Esophagus muscularis mucosa (tissue), 4 donors: ENCODE measurements at places on chromosomes 7 and 10.

- H3K27me3 ChIP-seq: no peaks in the 10 kb centered on the region
- no peaks in the 10 kb centered on the region for H3K36me3 ChIP-seq
- DNase-seq: no peak
- no peak overlapping the region for H3K4me3 ChIP-seq
These were observed 89.9 kb downstream of the CARD11 start for GRCh38 chr7:2953588-2954407.

DNA sequence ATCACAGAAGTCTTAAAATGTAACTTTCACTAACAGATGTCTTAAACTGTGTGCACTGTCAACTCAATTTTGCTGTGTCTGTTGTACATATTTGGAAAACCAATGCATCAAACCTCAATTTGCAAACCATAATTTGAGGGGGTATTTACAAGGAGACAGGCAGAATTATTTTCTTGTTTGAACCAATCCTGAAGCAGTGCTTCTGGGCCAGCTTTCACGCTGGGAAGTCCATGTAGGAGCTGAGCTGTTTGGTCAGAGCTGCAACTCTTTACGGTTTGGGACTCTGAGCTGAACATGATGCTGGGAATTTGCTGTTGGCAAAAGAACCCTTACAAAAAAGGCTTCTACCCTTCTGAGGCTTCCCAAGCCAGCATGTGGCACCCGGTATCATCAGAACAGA is 43.2 kb upstream of the EPC1 start:
- H3K4me3 ChIP-seq: no peak overlapping the region
- H3K4me1 ChIP-seq: peaks cover 31% of the 10 kb centered on the region
- H3K36me3 ChIP-seq: no peaks in the 10 kb centered on the region

DNA sequence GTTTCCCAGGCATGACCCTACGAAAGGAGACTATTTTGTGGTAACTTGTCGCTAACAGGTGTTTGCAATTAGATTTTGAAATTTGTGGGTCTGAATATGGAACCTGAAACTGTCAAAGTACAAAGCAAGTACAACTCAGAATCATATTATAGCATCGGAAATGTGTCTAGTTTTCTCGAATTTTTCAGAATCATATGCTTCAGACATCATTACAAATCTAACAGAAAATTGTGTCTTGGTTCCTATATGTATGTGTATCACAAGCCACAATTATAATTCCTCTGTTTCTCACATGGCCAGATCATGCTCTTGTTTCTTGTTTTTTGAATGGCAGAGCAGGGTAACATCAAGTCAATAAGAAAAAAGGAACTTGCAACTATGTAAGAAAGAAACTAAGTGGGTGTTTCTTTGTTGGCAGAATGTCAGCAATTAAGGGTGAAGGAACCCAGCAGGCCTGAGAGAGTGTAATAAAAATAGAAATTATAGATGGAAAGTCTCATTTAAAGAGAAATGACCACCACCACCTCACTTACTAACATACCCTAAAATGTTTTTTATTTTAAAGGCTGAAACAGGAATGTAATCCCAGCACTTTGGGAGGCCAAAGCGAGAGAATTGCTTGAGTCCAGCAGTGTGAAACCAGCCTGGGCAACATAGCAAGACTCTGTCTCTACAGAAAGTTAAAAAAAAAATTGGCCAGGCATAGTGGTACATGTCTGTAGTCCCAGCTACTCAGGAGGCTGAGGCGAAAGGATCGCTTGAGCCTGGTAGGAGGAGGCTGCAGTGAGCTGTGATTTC is 51.3 kb downstream of the PRTFDC1 start:
- H3K27me3 ChIP-seq: no peaks in the 10 kb centered on the region
- no peak for DNase-seq
- no peaks in the 10 kb centered on the region for H3K36me3 ChIP-seq
- no peak overlapping the region for H3K27ac ChIP-seq
- no peak overlapping the region for H3K4me3 ChIP-seq
- H3K4me1 ChIP-seq: peaks cover 17% of the 10 kb centered on the region

- H3K36me3 ChIP-seq: no peaks in the 10 kb centered on the region
- H3K27ac ChIP-seq: no peak overlapping the region
- DNase-seq: no peak
- no peak overlapping the region for H3K4me3 ChIP-seq
- H3K4me1 ChIP-seq: no peaks in the 10 kb centered on the region
These were observed 155.2 kb downstream of the MAGI2 start for GRCh38 chr7:79298145-79298760.

DNA sequence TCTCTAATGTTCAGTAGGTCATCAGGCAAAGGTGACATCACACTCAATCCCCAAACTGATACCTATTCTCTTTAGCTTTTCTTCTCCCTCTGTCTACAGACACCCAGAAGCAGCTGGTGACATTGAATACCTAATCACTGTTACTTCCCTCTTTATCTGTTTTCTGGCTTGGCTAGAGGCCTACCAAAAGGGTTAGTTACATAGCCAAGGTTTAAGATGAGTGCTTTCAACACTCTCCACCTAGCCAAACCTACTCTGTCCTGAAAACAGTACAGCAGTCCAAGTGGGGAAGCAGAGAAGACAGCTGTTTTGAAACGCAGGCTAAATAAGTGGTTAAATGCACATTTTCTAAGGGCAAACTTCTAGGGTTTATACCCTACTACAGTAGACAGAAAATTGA is 39.4 kb downstream of the CCNJ start:
- no peaks in the 10 kb centered on the region for H3K27me3 ChIP-seq
- no peak for DNase-seq
- no peak overlapping the region for H3K4me3 ChIP-seq
- H3K27ac ChIP-seq: no peak overlapping the region
- H3K4me1 ChIP-seq: no peaks in the 10 kb centered on the region

GRCh38 chr7:67588631-67589030 is 592.0 kb downstream of the TYW1 start:
- H3K36me3 ChIP-seq: no peaks in the 10 kb centered on the region
- H3K27me3 ChIP-seq: no peaks in the 10 kb centered on the region
- no peak overlapping the region for H3K27ac ChIP-seq
- DNase-seq: no peak
- no peak overlapping the region for H3K4me3 ChIP-seq

DNA sequence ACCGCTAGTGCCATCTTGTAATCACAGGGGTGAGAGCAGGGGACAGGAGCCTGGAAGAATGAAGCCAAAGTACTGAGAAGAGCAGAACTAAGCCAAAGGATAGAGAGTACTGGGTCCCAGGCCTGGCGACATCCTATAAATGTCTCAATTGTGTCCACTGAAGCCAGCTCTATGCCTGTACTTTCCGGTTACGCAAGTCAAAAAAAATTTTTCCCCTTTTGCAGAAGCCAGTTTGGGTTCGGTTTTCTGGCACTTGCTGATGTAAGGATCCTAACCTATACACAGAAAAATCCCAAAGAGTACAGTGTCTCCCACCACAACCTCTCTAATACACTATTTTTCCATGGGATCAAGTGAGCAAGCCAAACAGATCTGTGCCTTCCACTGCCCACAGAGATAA is 61.1 kb downstream of the PLXNA4 start:
- H3K4me1 ChIP-seq: peaks cover 23% of the 10 kb centered on the region
- H3K27me3 ChIP-seq: no peaks in the 10 kb centered on the region
- no peak overlapping the region for H3K4me3 ChIP-seq
- H3K36me3 ChIP-seq: no peaks in the 10 kb centered on the region

- H3K4me3 ChIP-seq: no peak overlapping the region
- no peaks in the 10 kb centered on the region for H3K36me3 ChIP-seq
- no peak for DNase-seq
- no peak overlapping the region for H3K27ac ChIP-seq
- H3K4me1 ChIP-seq: peaks cover 21% of the 10 kb centered on the region
- H3K27me3 ChIP-seq: no peaks in the 10 kb centered on the region
These were observed 122.9 kb downstream of the SH3PXD2A start for GRCh38 chr10:103732339-103733044.

- no peaks in the 10 kb centered on the region for H3K27me3 ChIP-seq
- H3K4me3 ChIP-seq: no peak overlapping the region
- no peak overlapping the region for H3K27ac ChIP-seq
- no peaks in the 10 kb centered on the region for H3K36me3 ChIP-seq
These were observed 244.1 kb upstream of the PODXL start for GRCh38 chr7:131800531-131800930.

DNA sequence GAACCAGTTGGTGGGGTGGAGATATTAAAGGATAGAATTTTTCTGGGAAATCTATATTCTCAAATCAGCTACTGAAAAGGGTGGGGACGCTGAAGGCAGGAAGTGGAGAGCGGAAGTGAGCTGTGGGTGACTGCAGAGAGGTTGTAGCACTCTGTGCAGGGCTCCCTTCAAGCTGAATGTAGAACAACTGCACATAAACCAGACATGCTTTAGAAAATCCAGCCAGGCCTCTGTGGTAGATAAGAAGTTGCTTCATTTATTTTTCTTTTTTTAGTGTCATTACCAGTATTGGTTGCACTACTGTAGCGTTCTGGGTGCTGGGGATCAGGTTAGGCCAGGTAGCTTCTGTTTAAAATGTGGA is 127.8 kb downstream of the CELF2 start:
- peaks cover 73% of the 10 kb centered on the region for H3K4me1 ChIP-seq
- H3K27me3 ChIP-seq: no peaks in the 10 kb centered on the region
- H3K27ac ChIP-seq: peak overlapping the region; percentile 53
- no peak for DNase-seq
- no peak overlapping the region for H3K4me3 ChIP-seq
- H3K36me3 ChIP-seq: no peaks in the 10 kb centered on the region

GRCh38 chr7:93140582-93141191 is 7.5 kb downstream of the SAMD9L start:
- H3K36me3 ChIP-seq: peaks cover 87% of the 10 kb centered on the region
- H3K4me3 ChIP-seq: no peak overlapping the region
- DNase-seq: no peak

DNA sequence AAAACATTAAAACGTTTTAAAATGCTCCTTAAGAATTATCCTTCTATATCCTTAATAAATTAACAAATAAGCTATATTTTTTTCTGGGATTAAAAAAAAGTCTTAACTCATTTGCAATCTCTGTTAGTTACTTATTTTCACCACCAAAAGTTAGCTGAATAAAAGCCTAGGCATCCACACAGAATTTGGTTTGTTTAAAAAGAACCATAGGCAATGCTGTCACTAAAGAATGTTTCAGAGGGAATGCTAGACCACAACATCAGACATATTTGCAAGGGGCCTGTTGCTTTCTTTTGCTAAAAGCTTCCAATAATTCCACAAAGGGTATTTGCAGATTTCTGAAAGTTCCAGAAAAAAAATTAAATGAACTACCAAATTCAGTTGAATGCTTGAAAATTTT is 244.2 kb downstream of the POU6F2 start:
- H3K4me3 ChIP-seq: no peak overlapping the region
- no peaks in the 10 kb centered on the region for H3K4me1 ChIP-seq
- no peak overlapping the region for H3K27ac ChIP-seq
- no peaks in the 10 kb centered on the region for H3K27me3 ChIP-seq

GRCh38 chr10:774661-775244 is 85.3 kb upstream of the DIP2C start:
- H3K4me1 ChIP-seq: no peaks in the 10 kb centered on the region
- H3K4me3 ChIP-seq: no peak overlapping the region
- no peaks in the 10 kb centered on the region for H3K36me3 ChIP-seq

GRCh38 chr7:74026903-74027682 is 880 bp upstream of the ELN start:
- H3K4me3 ChIP-seq: peak overlapping the region; percentile 64
- H3K27me3 ChIP-seq: no peaks in the 10 kb centered on the region
- H3K4me1 ChIP-seq: peaks cover 96% of the 10 kb centered on the region
- no peaks in the 10 kb centered on the region for H3K36me3 ChIP-seq
- H3K27ac ChIP-seq: peak overlapping the region; percentile 92

DNA sequence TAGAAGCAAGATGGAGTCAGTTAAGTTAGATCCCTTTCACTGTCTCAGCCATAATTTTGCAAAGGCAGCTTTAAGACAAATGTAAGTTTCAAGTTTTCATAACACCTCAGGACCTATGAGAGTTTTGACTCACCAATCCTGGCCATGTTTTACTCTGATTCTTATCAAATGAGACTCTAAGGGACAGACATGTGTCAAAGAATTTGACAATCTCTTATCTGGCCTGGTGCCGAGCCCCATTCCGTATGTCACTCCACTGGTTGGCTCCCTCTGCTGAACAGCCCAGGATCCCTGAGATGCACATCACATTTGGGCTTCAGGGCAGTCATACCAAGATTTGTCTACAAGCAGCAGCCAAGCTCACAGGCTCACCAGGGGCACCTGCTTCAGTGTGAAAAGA is 187.6 kb upstream of the STK17A start:
- DNase-seq: peak; percentile 24
- H3K4me3 ChIP-seq: no peak overlapping the region
- H3K4me1 ChIP-seq: no peaks in the 10 kb centered on the region
- no peaks in the 10 kb centered on the region for H3K27me3 ChIP-seq
- H3K36me3 ChIP-seq: no peaks in the 10 kb centered on the region
- H3K27ac ChIP-seq: no peak overlapping the region

GRCh38 chr10:11787846-11788245 is 35.3 kb upstream of the PROSER2 start:
- H3K27me3 ChIP-seq: no peaks in the 10 kb centered on the region
- H3K36me3 ChIP-seq: no peaks in the 10 kb centered on the region
- no peak overlapping the region for H3K27ac ChIP-seq
- no peak for DNase-seq

GRCh38 chr7:70833726-70834125 is 298.2 kb upstream of the GALNT17 start:
- no peaks in the 10 kb centered on the region for H3K36me3 ChIP-seq
- DNase-seq: peak; percentile 29
- H3K4me3 ChIP-seq: no peak overlapping the region
- H3K27ac ChIP-seq: no peak overlapping the region
- H3K4me1 ChIP-seq: no peaks in the 10 kb centered on the region

- DNase-seq: no peak
- H3K27me3 ChIP-seq: no peaks in the 10 kb centered on the region
- H3K27ac ChIP-seq: no peak overlapping the region
- H3K4me3 ChIP-seq: no peak overlapping the region
These were observed 66.1 kb downstream of the ABCA13 start for GRCh38 chr7:48237354-48237753.

DNA sequence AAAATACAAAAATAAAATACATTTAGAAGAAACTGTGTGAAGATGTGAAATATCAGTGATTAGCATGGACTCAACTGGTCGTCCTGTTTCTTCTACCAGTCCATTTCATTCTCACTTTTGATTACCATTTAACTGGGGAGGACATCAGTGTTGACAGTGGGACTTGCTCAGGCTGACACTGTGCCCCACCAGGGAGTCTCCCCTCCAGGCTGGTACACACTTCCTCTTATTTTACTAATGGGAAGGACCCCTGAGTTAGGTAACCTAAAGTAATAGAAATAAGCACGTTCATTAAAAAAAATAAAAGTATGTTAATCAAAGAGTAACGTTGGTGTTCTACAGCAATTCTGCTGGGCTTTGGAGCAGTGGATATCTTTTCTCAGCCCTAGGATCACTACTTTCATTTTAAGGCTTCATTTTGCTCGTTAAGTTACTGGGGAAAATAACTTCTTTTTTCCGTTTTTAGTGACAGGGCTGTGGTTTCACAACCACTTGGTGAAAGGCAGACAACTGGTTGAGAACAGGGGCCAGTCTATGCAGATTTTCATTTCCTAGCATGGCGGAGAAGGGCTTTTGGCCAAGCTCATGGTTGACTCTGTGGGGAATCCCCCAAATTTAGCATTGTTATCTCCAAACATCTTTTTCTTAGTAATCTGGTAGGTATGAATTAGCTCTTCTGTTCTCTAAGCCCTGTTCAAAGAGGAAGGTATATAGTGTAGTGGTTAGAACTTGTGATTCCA is 2.1 kb downstream of the SNX10 start:
- H3K36me3 ChIP-seq: no peaks in the 10 kb centered on the region
- DNase-seq: no peak
- no peak overlapping the region for H3K27ac ChIP-seq
- peaks cover 14% of the 10 kb centered on the region for H3K4me1 ChIP-seq

GRCh38 chr10:78178940-78179339 is 145.3 kb downstream of the RPS24 start:
- no peak for DNase-seq
- no peak overlapping the region for H3K27ac ChIP-seq
- H3K4me3 ChIP-seq: no peak overlapping the region
- H3K36me3 ChIP-seq: no peaks in the 10 kb centered on the region
